Activated T-helper 1 cell treated with anti-CD3 and anti-CD28 coated beads, Interleukin-12 subunit alpha, Interleukin-12 subunit beta, Interleukin-2, Interleukin-4 antibody, amounts not matched to agents 30 ng/mL and 10 ng/mL and 1 ng/mL, durations not matched to agents 14 hours and 24 hours and 36 hours (primary cell): ENCODE measurements at places on chromosomes 5 and 9. TPM values are rescaled to one million over a fixed set of nuclear protein-coding genes. Genes with fewer than 3 reads are reported as not detected.

GRCh38 chr9:34674440-34674839 lies 12.0 kb upstream of the CCL27 start:
- H3K27me3 ChIP-seq, result peaks cover 4% of the 10 kb centered on the region
- no peaks in the 10 kb centered on the region for H3K4me1 ChIP-seq
- peaks cover 4% of the 10 kb centered on the region for H3K36me3 ChIP-seq
- H3K4me3 ChIP-seq, result no peak overlapping the region
- no peak for DNase-seq
- no peak overlapping the region for H3K27ac ChIP-seq

Gene RICTOR
- 30.1 and 33.9 TPM in 2 replicates for total RNA-seq

Gene TMC1
- not detected in 2 replicates for total RNA-seq

DNA sequence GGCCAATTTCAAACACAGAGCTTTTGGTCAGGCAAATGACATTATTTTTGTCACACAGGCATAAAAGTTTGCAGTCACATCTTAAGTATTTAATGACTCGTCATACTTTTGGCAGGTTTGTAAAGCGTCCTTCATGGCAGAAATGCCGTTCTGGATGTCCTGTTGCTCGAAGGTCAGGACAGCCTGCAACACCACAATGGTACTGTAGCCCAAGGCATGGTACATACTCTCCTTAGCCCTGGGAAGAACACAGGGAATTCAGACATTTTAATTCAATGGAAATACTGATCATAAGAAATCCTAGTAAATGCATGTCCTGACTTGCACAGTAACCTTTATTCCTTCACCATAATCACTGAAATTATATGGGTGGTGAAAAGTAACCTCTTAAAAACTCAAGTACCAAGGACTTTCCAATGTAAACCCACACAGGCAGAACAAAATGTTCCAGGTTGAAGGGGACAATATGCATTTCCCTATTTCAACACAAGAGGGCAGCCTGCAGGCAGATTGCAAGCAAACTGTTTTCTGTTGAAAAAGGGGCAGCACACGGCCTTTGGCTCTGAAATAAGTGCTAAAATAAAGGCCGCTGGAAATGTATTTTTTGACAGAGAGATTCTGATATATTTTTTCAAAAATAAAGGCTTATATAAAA lies 95.7 kb downstream of the TTC39B start:
- no peaks in the 10 kb centered on the region for H3K27me3 ChIP-seq
- no peak overlapping the region for H3K27ac ChIP-seq
- peaks cover 29% of the 10 kb centered on the region for H3K36me3 ChIP-seq
- peaks cover 39% of the 10 kb centered on the region for H3K4me1 ChIP-seq

Gene PCDHAC1
- total RNA-seq, result not detected in 2 replicates

- no peaks in the 10 kb centered on the region for H3K27me3 ChIP-seq
- DNase-seq, result no peak
- no peaks in the 10 kb centered on the region for H3K36me3 ChIP-seq
- H3K4me1 ChIP-seq, result no peaks in the 10 kb centered on the region
- H3K27ac ChIP-seq, result no peak overlapping the region
These were observed 693.0 kb upstream of the CDH6 start for GRCh38 chr5:30500513-30500912.

Gene C9
- total RNA-seq, result not detected in 2 replicates

GRCh38 chr9:16268067-16268881 lies 602.2 kb downstream of the BNC2 start:
- no peak for DNase-seq
- H3K27ac ChIP-seq, result no peak overlapping the region
- H3K36me3 ChIP-seq, result no peaks in the 10 kb centered on the region
- no peak overlapping the region for H3K4me3 ChIP-seq
- no peaks in the 10 kb centered on the region for H3K4me1 ChIP-seq

DNA sequence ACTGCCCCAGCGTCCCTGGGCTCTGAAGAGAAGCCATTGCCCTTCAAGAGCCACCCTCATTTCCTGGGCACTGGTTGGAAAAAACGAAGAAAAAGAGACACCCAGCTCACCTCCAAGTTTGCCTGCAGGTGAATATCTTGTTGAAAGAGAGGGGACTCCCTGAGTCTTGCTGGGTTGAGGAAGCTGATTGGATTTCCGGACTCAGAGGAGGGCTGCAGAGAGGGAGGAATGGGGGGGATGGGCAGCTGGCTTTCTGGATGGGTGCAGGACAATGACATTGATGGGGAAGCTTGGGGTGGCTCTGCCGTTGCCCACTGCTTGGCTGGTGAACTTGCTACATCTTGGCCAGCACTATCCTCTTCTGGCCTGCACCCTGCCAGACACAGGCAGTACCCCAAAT lies 31.0 kb upstream of the IER5L start:
- DNase-seq, result no peak
- peaks cover 9% of the 10 kb centered on the region for H3K4me1 ChIP-seq
- H3K4me3 ChIP-seq, result no peak overlapping the region
- no peak overlapping the region for H3K27ac ChIP-seq
- peaks cover 4% of the 10 kb centered on the region for H3K27me3 ChIP-seq

Gene DMGDH
- not detected in 2 replicates for total RNA-seq

GRCh38 chr9:135602789-135603481 lies 36.4 kb downstream of the GLT6D1 start:
- no peak overlapping the region for H3K27ac ChIP-seq
- H3K4me1 ChIP-seq, result no peaks in the 10 kb centered on the region
- no peak overlapping the region for H3K4me3 ChIP-seq
- DNase-seq, result no peak
- H3K27me3 ChIP-seq, result peaks cover 4% of the 10 kb centered on the region
- H3K36me3 ChIP-seq, result no peaks in the 10 kb centered on the region

- H3K36me3 ChIP-seq, result peaks cover 12% of the 10 kb centered on the region
- DNase-seq, result no peak
- H3K27ac ChIP-seq, result no peak overlapping the region
- H3K27me3 ChIP-seq, result no peaks in the 10 kb centered on the region
- peaks cover 10% of the 10 kb centered on the region for H3K4me1 ChIP-seq
- H3K4me3 ChIP-seq, result no peak overlapping the region
These were observed 14.8 kb downstream of the RBM27 start for GRCh38 chr5:146218168-146218567.

DNA sequence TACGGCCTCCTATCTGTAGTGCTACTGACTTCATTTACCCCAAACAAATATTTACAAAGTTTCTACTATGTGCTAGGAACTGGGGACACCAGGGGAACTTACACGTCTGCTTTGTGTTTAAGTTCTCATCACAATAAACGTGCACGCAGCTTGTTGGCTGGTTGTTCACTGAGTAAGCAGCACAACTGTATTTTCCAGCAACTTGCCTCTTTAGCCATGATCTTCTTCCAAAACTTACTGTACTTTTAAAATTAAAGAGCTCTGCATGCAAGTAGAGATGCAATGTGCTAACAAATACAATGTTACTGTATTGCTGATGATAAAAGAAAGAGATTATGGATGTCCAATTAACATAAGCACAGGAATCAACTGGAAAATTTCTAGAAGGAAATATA lies 62.8 kb downstream of the RAPGEF1 start:
- peaks cover 99% of the 10 kb centered on the region for H3K4me1 ChIP-seq
- H3K27ac ChIP-seq, result peak overlapping the region; percentile 99
- peak overlapping the region; percentile 84 for H3K4me3 ChIP-seq

GRCh38 chr9:127121628-127122175 lies 733 bp downstream of the ANGPTL2 start:
- peaks cover 61% of the 10 kb centered on the region for H3K27me3 ChIP-seq
- H3K27ac ChIP-seq, result no peak overlapping the region
- no peaks in the 10 kb centered on the region for H3K36me3 ChIP-seq
- DNase-seq, result no peak
- no peak overlapping the region for H3K4me3 ChIP-seq
- peaks cover 7% of the 10 kb centered on the region for H3K4me1 ChIP-seq

DNA sequence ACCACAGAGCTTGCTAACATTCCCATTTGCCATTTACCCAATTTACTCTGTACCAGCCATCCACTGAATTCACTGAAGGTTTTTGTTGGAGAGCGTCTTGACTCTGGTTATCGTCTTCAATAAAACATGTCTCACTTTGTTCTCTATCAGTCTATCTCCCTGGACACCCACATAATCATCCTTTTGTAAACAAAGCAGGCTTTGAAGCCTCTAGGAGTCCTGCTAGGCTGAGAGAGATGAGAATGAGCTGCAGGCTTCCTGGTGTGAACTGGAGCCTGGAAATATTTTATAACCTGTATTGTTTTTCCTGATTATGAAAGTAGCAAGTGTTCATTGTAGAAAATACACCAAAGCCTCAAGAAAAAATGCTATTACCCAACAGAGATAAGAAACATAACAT lies 140.6 kb upstream of the ZNF366 start:
- H3K27ac ChIP-seq, result no peak overlapping the region
- no peak for DNase-seq
- H3K4me3 ChIP-seq, result no peak overlapping the region
- H3K4me1 ChIP-seq, result no peaks in the 10 kb centered on the region

- no peak overlapping the region for H3K4me3 ChIP-seq
- DNase-seq, result no peak
- H3K27ac ChIP-seq, result no peak overlapping the region
- no peaks in the 10 kb centered on the region for H3K36me3 ChIP-seq
- H3K27me3 ChIP-seq, result no peaks in the 10 kb centered on the region
These were observed 251.8 kb downstream of the NNT start for GRCh38 chr5:43854697-43855292.

DNA sequence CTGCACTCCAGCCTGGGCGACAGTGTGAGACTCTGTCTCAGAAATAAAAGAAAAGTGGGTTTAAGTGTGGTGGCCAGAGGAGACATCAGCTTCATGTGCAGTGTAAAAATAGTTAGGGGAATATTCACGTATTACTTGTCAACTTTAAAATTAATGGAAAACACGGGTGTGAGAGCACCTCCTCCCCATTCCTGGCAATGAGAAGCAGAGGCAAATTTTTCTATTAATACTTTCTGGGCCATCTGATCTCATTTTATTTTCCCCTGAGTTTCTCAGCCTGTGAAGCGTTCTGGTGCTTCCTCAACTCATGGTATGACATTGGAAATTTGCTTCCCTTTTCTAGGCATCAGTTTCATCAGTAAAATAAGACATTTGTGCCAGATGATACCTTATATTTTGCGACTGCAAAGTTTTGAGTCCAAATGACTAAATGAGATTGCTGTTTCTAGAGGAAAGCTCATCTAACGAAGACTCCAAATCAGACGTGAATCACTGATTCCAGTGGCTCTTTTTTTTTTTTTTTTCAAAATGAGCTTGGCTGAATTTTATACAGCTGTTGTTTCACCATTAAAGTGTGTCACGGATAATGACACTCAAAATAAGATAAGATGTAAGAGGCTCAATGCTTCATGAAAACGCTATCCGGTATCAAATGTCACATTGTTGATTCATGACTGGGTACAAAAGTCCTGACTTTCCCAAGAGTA lies 104.6 kb downstream of the MSX2 start:
- H3K27ac ChIP-seq, result no peak overlapping the region
- DNase-seq, result no peak
- no peaks in the 10 kb centered on the region for H3K36me3 ChIP-seq
- no peak overlapping the region for H3K4me3 ChIP-seq
- no peaks in the 10 kb centered on the region for H3K27me3 ChIP-seq

GRCh38 chr5:3954633-3955032 lies 359.0 kb downstream of the IRX1 start:
- DNase-seq, result no peak
- H3K4me1 ChIP-seq, result no peaks in the 10 kb centered on the region
- no peak overlapping the region for H3K4me3 ChIP-seq
- no peaks in the 10 kb centered on the region for H3K27me3 ChIP-seq
- no peak overlapping the region for H3K27ac ChIP-seq

Gene CDKN2B
- total RNA-seq, result 0.73 and 0.76 TPM in 2 replicates

DNA sequence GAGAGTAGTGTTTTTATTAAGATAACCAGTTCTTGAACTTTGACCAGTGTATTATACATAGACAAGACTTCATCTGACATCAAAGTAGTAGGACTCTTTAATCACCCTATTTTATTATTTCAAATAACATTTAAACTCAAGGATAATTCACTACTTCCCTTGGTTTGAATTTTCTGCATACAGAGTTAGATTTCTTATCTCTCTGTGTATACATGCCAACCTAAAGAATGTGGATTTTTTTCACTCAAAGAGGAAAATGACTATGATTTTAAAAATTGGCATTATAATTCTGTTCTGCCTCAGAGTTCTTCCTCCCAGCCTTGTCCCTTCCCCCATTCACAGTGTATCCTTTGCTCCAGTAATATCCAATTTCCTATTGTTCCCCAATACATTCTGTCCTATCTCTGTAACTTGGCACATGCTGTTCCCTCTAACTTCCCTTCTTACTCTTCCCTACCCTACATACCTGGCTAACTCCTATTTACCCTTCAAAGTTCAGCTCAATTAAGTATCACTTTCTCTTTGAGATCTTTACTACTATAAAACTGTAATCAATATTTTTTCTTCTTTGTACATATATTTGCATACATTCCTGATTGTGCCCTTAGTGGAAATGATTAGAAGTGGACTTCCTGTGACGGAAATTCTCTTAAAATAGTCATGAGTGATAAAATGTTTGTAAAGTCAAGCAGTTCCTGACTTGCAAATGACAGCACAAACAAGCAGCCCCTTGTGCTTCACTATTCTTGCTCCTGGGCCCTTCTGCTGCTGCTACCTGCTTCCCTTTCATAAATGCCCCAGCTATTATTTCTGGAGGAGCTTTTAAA lies 38.1 kb upstream of the DENND4C start:
- H3K27ac ChIP-seq, result no peak overlapping the region
- H3K4me1 ChIP-seq, result peaks cover 5% of the 10 kb centered on the region
- DNase-seq, result no peak
- no peak overlapping the region for H3K4me3 ChIP-seq
- H3K36me3 ChIP-seq, result peaks cover 1% of the 10 kb centered on the region
- H3K27me3 ChIP-seq, result peaks cover 10% of the 10 kb centered on the region

Gene COL27A1
- 6.1 and 7.4 TPM in 2 replicates for total RNA-seq

DNA sequence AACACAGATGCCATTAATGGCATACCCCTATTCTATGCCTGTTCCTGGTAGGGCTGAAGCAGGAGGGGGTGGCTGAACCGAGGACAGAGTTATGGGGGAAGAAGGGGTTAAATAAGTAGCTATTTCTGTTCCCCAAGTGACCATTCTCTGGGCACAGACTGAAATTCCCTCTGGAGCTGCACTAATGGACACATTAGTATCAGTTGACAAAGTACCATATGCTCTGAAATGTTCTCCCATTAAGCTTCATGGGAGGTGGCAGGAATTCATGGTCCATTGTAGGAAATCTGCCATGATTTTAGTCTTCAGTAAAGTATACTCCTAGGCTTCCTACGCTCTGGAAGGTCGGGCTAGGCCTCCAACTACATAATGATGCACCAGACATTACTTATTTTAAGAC lies 10.5 kb upstream of the FRMPD1 start:
- no peak overlapping the region for H3K4me3 ChIP-seq
- H3K27me3 ChIP-seq, result peaks cover 15% of the 10 kb centered on the region
- H3K4me1 ChIP-seq, result no peaks in the 10 kb centered on the region
- no peak for DNase-seq
- no peaks in the 10 kb centered on the region for H3K36me3 ChIP-seq

Gene C5
- 1.2 and 1.9 TPM in 2 replicates for total RNA-seq
